ENCODE measurements at places on chromosomes 7 and 10. TPM values are rescaled to one million over a fixed set of nuclear protein-coding genes. Genes with fewer than 3 reads are reported as not detected.

DNA sequence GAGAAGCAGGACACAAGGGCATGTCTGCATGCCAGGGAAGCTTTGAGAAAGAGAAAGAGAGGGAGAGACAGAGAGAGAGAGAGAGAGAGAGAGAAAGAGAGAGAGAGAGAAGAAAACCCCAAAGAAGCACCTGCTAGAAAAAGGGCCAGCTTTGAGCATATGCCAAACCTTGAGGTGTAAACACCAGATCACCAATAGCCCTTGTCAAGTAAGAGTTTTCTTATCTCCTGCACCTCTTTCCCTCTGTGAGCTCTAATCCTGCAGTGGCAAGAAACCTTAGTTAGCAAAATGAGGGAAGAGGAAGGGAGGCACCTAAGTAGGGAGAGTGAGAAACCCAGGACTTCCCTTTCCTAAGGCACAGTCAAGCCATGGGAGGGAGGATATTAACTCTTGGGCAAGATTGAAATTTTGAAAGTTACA is 11.3 kb upstream of the TRDMT1 start:
- no peak overlapping the region for H3K27ac ChIP-seq
- no peaks in the 10 kb centered on the region for H3K36me3 ChIP-seq
- H3K4me1 ChIP-seq, result peaks cover 43% of the 10 kb centered on the region
- H3K27me3 ChIP-seq, result no peaks in the 10 kb centered on the region
- DNase-seq, result no peak

GRCh38 chr10:111879969-111880368 is 303.6 kb downstream of the GPAM start:
- no peaks in the 10 kb centered on the region for H3K4me1 ChIP-seq
- no peaks in the 10 kb centered on the region for H3K36me3 ChIP-seq
- H3K27me3 ChIP-seq, result no peaks in the 10 kb centered on the region
- no peak for DNase-seq
- H3K4me3 ChIP-seq, result no peak overlapping the region

ADAM12 gene
- 0.07 TPM for polyA plus RNA-seq

FAM24B gene
- polyA plus RNA-seq, result 4.5 TPM

AKR1C4 gene
- polyA plus RNA-seq, result not detected

DNA sequence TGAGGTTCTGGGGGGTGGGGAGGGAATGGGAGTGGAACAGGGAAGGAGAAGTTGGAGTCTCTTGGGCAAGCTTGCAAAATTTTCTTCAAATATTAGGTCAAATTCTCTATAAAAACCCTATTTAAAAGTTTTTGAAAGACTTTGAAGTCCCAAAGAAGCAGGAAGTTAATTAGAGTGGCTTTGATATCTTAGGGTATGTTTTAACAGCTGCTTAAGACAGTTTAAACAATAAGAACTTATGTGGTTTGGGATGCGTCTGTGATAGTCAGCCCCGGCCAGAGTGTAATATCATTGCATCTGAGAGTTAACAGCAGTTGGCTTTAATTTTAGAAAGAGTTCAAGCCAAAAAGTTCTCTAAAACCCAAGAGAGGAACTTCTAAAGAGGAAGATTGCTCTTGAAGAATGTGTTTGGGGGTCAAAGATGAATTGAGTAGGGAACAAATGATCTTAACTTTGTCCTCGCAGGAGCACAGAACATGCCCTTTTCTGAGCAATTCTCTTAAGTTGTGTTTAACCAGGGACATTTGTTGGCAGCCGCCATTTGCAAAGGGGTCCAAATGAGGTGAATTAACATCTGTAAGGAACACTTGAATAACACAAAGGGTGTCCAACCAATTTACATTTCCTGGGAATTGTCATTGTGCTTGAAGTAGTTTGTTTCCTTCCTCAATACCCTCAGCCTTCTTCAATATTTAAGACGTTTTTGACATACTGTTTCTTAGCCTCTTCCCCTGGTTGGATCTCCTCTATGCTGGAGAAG is 182.4 kb downstream of the PTEN start:
- H3K36me3 ChIP-seq, result no peaks in the 10 kb centered on the region
- no peak overlapping the region for H3K4me3 ChIP-seq
- H3K27ac ChIP-seq, result no peak overlapping the region
- no peak for DNase-seq
- H3K4me1 ChIP-seq, result peaks cover 19% of the 10 kb centered on the region

- H3K4me1 ChIP-seq, result no peaks in the 10 kb centered on the region
- H3K27me3 ChIP-seq, result no peaks in the 10 kb centered on the region
- H3K36me3 ChIP-seq, result peaks cover 16% of the 10 kb centered on the region
- DNase-seq, result no peak
- H3K4me3 ChIP-seq, result no peak overlapping the region
Measured at GRCh38 chr7:130180571-130181262, 24.5 kb downstream of the TMEM209 start.

DKK1 gene
- 223 TPM for polyA plus RNA-seq
